Keratinocyte (primary cell): ENCODE measurements at places on chromosomes 11 and 22.

GRCh38 chr11:749731-750130 is 2.5 kb downstream of the TALDO1 start:
- no peak for DNase-seq

DNA sequence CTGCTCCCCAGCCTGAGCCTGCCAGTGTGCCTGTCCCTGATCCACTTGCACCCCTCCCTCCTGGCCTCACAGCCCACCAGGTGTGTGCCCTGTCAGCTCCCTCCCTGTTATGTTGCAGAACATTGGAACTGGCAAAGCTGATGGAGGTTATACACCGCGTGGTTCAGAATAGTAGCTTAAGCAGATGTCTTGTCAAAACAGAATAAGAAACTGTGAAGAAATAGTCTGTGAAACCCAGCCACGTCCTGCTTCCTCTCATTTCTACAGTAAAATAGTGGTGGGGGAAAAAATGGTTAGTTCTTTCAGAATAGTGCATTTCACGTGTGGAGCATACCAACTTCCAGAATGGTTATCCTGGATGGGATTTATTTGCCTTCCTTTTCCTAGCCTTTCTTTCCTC is 161.2 kb upstream of the NAV2 start:
- DNase-seq, result no peak

DNA sequence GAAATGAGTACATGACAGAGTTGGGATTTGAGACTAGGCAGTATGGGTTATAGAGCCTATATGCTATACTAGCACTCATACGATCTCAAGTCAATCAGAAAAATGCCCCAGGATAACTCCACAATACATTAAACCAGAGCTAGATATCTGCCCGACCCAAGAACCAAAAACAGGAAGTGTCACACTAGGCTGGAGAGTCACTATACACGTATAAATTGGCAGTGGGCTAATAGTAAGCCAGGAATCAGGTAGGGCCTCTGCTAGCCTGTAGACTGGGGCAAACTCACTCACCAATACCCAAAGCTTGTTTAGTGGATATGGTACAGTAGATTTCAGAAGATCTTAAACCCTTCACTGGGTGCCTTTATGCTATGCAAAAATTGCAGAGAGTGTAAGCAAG is 16.2 kb upstream of the EIF4G2 start:
- DNase-seq, result no peak

- DNase-seq, result no peak
These were observed 501 bp upstream of the PTPN5 start for GRCh38 chr11:18791969-18792628.

DNA sequence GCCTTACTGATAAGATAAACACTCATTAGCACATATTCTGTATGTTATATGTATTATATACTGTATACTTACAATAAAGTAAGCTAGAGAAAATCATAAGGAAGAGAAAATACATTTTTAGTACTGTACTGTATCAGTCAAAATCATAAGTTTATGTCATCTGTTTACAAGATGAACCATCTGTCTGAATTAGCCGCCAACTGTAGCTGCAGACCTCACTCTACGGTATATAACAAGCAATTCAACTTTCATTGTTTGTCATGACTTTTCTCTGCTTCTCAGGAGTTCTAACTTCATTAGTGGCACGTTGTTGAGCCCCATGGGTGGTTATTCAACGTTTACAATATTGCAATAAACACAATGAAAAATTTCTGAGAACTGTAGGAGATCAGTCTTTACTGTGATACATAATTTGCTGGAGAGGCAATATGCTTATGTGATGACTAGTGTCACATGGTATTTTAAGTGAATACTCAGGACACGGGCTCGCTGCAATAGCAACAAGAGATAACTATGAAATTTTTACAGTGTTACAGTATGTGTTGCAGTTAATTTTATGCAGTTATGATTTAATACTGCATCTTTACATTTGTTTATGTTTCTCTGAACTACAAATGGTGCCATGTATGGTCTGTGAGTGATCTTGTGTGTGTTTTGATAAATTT is 132.2 kb upstream of the CTSC start:
- no peak for DNase-seq
